Esophagus squamous epithelium (tissue), 5 donors: ENCODE measurements at places on chromosomes 3 and 15. TPM values are rescaled to one million over a fixed set of nuclear protein-coding genes. Genes with fewer than 3 reads are reported as not detected.

- no peak for DNase-seq
Observed at GRCh38 chr3:96865605-96866004, 51.2 kb downstream of the EPHA6 start.

DNA sequence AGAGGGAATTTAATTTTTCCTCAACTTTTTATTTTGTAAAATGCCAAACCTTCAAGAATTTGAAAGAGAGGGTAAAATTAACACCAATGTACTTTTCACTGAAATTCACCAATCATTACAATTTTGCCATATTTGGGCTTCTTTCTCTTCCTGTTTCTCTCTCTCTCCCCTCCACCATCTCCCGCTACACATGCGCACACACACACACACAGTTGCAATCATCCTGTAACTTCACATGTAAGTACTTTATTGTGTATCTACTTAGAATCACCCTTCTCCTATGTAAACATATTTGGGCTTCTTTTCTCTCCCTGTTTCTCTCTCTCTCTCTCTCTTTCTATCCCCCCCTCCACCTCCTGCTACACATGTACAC lies 7.4 kb downstream of the ARL14 start:
- no peak for DNase-seq

GRCh38 chr3:63624941-63625560 lies 27.4 kb upstream of the SNTN start:
- DNase-seq: no peak

DNA sequence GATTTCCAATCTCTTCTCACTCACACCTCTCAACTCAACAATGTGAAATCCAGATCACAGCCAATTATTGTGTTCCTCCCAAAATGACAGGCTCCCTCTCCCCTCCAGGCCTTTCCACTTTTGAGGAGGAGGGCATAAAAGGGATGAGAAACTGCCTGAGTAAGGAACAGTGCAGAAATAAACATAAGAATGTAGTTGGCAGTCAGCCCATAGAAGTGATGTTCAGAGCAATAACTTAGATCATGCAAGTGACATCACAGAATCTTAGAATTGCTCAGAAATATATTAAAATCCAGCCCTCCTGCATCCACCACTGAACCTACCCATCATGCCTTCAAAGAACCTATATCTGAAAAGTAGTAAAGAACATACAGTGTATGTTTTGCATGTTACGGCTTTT lies 299.4 kb upstream of the GADL1 start:
- DNase-seq: no peak

DNA sequence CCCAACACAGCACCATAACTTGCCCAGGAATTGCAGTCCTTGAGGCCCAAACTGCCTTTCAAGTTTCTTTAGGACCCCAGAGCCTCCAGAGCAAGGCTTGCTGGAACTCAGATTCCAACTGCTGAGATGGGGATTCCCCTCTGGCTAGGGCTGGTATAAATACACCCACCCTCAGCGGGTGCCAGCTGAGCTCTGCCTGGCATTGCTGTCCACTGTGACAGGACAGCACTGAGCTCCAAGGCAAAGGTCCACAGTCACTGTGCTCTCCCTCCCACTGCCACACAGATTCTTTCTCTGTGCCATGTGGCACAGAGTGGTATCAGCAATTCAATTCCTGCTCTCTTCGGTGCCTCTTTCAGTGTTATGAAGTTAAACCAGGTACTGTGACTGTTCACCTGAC lies 304.2 kb upstream of the LMCD1 start:
- DNase-seq: no peak

The PCSK6 gene
- 9.3 TPM for total RNA-seq
